ENCODE measurements at places on chromosomes 4 and X.

DNA sequence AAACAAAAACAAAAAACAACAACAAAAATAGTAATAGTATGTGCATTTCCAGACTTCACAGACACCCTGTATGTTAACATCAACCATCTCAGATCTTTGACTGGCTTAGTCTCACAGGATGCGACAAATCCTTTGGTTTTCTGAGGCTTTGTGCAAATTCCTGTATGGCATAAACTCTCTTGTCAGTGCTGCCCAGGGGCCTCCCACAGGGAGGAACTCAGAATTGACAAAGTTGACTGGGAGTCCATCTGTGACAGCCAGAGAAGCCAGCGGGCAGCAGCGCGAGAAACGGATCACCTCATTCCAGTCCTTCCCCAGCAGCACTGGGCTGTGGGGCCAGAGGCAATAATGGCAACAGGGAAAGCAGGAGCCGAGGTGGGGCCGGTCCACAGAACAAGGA, 19.1 kb upstream of the DDX3X start:
- no peaks in the 10 kb centered on the region for H3K27me3 ChIP-seq
- DNase-seq, result no peak
- H3K36me3 ChIP-seq, result no peaks in the 10 kb centered on the region
- H3K4me3 ChIP-seq, result no peak overlapping the region

DNA sequence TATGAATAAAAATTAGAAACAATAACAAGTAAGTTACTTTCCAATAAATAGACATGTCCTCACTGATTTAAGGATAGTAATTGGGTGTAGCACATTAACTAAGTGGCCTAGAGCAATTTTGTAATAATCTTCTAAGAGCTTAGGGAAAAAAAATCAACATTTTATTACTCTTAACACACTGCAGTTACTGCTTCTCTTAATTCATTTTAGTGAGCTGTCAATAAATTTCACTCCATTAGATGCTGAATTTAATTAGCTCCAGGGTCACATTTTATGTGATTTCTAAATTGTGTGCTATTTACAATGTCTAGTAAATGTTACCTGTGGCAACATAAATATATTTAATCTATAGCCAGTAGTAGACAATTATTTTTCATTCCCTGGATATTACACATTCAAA, 612.0 kb downstream of the C4orf33 start:
- H3K4me1 ChIP-seq, result no peaks in the 10 kb centered on the region
- no peak for DNase-seq

DNA sequence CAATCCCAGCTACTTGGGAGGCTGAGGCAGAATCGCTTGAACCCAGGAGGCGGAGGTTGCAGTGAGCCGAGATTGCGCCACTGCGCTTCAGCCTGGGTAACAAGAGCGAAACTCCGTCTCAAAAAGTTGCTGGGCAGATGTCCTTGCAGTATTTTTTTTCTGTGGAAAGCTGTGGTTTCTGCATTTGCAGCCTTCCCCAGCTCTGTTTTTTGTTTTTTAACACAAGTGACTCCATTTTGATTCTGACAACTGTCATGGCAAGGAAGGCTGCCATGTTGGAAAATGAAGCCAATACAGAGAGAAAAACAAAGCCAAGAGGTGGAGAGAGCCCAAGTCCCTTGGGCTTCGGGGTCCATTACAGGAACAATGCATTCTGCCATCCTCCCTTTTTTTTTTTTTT, 11.7 kb upstream of the SLC10A3 start:
- no peak overlapping the region for H3K4me3 ChIP-seq
- H3K36me3 ChIP-seq, result peaks cover 20% of the 10 kb centered on the region
- H3K4me1 ChIP-seq, result no peaks in the 10 kb centered on the region
- H3K27ac ChIP-seq, result no peak overlapping the region
- no peak for DNase-seq

DNA sequence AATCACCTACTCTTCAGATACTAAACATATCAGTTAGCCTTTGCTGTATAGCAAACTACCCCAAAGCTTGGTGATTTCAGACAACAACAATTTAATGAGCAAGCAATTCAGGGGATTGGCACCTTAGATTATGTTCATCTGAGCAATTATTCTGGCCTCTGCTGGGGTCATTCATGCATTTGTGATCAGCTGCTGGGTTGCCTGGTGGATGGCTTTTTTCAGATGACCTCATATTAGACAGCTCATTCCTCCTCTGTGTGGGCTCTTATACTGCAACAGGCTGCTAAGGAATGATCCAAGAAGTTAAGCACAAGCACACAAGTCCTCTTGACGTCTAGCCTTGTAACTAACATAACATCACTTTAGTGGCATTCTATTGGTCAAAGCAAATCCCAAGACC, 153.0 kb upstream of the PPP1R2C start:
- no peaks in the 10 kb centered on the region for H3K36me3 ChIP-seq
- no peak overlapping the region for H3K4me3 ChIP-seq
- no peaks in the 10 kb centered on the region for H3K4me1 ChIP-seq
- no peak for DNase-seq
- no peak overlapping the region for H3K27ac ChIP-seq
- H3K27me3 ChIP-seq, result no peaks in the 10 kb centered on the region

- no peak for DNase-seq
- H3K4me1 ChIP-seq, result no peaks in the 10 kb centered on the region
- H3K27me3 ChIP-seq, result no peaks in the 10 kb centered on the region
- no peaks in the 10 kb centered on the region for H3K36me3 ChIP-seq
- no peak overlapping the region for H3K4me3 ChIP-seq
- no peak overlapping the region for H3K27ac ChIP-seq
Observed at GRCh38 chr4:48931459-48931858, 24.9 kb upstream of the OCIAD2 start.

DNA sequence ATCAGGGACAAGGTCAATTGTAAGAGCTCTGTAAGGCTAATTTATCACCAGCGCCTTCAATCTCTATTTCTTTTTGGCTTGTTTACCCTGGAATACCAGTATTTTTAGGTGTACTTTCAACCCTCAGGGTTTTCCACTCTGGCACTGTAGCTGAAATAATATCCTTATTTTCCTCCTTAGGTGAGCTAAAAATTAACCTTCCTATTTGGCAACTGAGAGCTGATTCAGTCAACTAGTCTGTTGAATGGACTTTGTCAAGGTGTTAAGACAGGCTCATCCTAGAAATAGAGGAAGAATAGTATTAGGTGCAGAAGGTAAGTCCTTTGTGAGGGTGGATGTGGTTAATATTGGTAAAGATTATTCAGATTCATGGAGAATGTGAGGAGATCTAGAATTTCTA, 101.3 kb upstream of the BANK1 start:
- peaks cover 2% of the 10 kb centered on the region for H3K27me3 ChIP-seq
- no peaks in the 10 kb centered on the region for H3K4me1 ChIP-seq
- H3K27ac ChIP-seq, result no peak overlapping the region
- no peaks in the 10 kb centered on the region for H3K36me3 ChIP-seq
- H3K4me3 ChIP-seq, result no peak overlapping the region
